NT2/D1 (cell line): ENCODE measurements at places on chromosomes 5 and 9.

- no peak for DNase-seq
These were observed 1.0 kb downstream of the BASP1 start for GRCh38 chr5:17218353-17219005.

GRCh38 chr5:1316588-1317340 lies 21.9 kb upstream of the TERT start:
- no peak for DNase-seq

GRCh38 chr9:89744730-89745129 lies 139.9 kb downstream of the GADD45G start:
- DNase-seq = no peak

GRCh38 chr9:112437406-112437805 lies 49.2 kb upstream of the KIAA1958 start:
- DNase-seq = no peak

- no peak for DNase-seq
These were observed 58.3 kb upstream of the PLPP1 start for GRCh38 chr5:55593115-55593472.

- no peak for DNase-seq
These were observed 201.3 kb upstream of the PUM3 start for GRCh38 chr9:3045153-3045552.

GRCh38 chr5:139925650-139926640 lies 117.2 kb downstream of the NRG2 start:
- DNase-seq = no peak

GRCh38 chr9:91790917-91791316 lies 159.1 kb downstream of the ROR2 start:
- no peak for DNase-seq

DNA sequence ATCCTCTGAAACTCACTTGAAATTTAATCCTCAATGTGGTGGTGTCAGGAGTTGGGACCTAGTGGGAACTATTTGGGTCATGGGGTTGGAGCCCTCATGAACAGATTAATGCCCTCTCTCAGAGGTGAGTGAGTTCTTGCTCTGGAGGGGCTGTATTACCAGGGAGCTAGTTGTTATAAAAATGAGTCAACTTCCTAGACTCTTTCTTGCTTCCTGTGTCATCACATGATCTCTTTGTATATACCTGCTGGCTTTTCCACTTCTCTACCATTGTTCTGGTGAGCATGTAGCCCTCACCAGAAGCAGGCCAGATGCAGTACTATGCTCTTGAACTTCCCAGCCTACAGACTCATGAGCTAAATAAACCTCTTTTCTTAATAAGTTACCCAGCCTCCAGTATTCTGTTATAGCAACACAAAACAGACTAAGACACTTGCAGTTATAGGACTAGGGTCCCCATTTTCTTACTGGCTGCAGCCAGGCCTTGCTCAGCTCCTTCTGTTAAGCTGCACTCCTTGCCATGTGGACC lies 127.5 kb downstream of the SUSD1 start:
- DNase-seq = no peak

DNA sequence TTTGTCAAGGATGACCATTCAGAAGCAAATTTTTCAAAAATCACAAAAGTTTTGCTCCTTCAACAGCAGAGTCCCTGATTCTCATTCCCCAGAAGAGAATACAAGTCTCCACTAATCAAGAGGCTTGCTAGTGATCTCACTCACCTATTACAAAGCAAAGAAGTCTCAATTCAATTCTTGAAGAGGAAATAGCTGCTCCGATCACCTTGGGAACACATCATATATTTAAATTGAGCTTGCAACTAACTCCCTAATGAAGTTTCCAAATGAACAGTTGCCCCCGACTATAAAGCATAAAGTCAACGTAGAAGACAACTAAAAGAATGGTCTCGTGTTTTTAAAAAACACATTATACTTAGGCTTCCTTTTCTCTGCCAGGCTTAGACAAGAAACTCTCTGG lies 1.6 kb downstream of the LIFR start:
- no peak for DNase-seq

DNA sequence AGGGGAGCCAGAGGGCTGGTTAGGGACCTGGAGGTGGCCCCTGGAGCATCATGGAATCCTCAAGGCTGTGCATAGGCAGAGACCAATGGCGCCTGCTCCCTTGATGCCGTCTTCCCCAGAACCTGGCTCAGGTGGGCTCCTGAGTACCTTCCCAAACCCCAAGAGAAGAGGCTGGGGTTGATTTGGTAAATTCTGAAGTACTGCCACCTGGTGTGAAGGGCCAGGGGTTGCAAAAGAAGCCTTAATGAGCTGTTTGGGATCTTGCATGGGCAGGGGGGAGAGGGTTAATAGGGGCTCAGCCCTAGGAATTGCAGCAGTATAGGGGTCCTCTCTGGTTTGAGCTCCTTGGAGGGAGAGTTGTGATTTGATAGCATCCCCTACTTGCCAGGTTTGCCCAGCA lies 52.1 kb downstream of the CYSTM1 start:
- DNase-seq = no peak

DNA sequence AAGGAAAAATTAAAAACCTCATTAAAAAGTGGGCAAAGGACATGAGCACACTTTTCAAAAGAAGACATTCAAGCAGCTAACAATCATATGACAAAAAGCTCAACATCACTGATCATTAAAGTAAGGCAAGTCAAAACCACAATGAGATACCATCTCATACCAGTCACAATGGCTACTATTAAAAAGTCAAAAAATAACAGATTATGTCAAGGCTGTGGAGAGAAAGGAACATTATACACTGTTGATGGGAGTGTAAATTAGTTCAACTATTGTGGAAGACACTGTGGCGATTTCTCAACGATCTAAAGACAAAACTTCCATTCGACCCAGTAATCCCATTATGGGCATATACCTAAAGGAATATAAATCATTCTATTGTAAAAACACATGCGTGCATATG lies 35.8 kb downstream of the HINT1 start:
- DNase-seq = no peak

DNA sequence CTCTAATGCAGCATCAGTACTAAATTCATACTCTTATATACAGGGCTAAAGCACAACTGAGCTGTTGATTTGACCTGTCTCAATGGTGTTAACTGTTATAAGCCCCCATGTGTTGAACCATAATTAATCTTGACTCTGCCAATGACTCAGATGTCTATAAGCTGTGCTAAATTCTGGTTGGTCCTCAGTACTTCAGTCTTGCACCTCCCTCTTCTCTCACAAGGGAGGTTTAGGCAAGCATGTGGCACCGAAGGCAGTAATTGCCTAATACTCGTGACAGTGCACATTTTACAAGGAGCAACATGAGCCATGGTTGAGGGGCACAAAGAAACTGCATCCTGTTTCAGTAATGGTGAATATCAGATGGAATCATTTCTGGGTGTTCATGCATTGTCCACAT lies 255.9 kb downstream of the TRPM3 start:
- no peak for DNase-seq

GRCh38 chr9:113176803-113177202 lies 26.0 kb downstream of the SLC31A2 start:
- no peak for DNase-seq

GRCh38 chr9:95383845-95384244 lies 66.3 kb upstream of the FANCC start:
- DNase-seq = no peak

GRCh38 chr9:14277244-14277643 lies 36.7 kb downstream of the NFIB start:
- no peak for DNase-seq

GRCh38 chr5:170021506-170021905 lies 41.2 kb upstream of the INSYN2B start:
- no peak for DNase-seq

DNA sequence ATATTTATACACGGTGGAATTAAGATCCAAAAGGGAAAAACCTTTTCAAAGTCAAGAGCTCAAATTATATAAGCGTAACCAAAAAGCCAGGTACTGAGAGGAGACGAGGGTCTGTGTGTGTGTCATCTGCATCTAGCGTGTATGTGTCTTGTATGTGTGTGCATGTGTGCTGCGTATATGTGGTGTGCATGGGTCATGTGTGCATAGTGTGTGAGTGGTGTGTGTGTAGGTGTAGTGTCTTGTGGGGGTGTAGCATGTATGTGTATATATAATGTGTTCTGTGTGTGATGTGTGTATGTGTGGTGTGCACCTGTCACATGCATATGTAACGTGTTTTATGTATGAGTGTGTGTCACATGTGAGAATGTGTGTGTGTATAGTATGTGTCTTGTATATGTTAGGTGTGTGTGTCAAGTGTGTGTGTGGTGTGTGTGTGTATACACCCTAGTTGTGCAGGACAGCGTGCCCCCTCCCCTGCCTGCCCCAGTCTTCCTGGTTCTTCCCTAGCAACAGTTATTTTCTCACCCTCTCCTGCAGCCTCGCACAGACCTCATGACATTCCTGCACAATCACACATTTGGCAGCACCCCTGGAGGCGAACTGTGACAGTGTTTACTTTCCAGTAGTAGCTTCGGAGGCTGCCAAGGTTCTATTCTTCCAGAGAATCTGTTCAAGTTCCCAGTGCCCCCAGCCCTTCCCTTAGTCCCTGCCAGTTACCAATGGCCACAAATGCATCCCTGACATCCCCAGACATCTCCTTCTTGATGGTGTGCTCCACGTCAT lies 27.1 kb upstream of the TNIP1 start:
- DNase-seq = no peak

DNA sequence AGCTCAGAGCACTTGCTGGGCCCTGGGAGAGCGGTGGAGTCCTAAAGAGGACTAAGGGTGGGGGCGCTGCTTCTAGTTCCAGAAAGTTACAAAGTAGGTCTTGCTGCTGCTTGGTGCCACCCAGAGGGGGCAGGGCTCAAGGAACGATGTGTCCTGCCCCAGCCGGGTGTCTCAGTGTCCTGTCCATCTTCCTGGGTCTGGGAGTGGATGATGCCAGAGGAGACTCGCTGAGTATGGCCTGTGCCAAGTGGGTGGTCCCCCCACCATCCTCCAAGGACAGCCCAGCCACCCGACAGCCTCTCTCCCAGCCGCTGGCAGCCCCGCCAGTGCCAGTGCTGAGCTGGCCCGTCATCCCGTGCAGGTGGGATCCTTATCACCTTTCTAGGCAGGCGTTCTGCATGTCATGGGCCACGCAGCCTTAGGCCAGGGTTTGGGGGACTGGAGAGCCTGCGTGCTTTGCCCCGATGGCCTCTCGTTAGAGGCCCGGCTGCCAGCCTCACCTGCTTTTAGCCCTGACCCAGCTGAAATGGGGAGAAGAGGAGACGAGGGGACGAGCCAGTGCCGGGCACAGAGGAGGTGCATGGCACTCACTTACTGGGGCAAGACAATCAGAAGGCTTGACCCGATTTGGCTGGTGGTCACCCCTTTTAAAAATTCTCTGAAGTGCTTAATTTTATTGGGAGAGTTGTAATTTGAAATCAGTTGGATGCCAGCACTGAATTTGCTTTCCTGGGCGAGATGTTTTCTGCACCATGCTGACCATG lies 5.6 kb downstream of the WNK2 start:
- no peak for DNase-seq

- no peak for DNase-seq
These were observed 107.6 kb downstream of the GRIA1 start for GRCh38 chr5:153598099-153598498.

GRCh38 chr9:69139596-69139995 lies 34.5 kb upstream of the TJP2 start:
- DNase-seq = no peak

GRCh38 chr5:39816866-39817265 lies 392.1 kb upstream of the DAB2 start:
- DNase-seq = no peak

- DNase-seq = no peak
These were observed 24.8 kb downstream of the ABLIM3 start for GRCh38 chr5:149166128-149166527.

DNA sequence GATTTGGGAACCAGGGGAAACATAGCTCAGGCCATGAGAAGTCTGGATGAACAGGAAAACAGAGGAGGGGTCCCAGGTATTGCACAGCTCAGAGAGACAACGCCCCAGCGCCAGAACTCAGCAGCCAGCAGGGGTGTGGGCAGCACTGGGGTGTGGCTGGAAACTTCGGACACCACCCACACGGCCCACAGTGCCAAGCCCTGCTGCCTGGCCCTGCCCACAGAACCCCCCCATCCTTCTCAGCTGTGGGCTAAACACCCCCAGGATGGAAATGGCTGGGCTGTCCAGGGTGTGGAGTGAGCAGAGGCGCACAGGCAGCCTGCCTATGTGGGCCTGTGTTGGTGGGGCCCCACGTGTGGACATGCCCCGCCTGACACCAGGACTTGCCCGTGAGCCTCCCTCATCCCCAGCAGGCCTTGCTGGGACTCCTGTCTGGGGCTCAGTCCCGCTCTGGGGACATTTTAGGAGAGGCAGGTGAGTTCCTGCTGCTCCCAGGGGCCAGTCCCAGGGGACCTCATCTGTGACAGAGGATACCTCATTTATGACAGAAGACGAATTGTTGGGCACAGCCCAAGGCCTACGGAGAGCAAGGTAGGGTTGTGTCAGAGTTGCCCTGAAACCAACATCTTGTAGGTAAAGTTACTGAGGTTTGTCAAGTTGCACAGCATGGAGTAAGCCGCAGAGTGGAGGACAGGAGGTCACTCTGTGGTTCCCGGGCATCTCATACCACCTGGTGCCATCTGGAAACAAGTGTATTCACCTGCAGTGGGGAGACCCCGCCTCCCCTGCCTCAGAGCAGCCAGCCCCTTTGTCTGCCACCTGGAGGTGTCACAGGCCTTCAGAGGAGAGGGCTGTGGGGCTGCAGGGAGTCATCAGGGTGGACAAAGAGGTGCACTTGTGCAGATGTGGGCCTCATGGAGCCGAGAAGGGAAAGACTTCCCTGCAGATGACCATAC lies 183.2 kb downstream of the AUH start:
- DNase-seq = no peak

DNA sequence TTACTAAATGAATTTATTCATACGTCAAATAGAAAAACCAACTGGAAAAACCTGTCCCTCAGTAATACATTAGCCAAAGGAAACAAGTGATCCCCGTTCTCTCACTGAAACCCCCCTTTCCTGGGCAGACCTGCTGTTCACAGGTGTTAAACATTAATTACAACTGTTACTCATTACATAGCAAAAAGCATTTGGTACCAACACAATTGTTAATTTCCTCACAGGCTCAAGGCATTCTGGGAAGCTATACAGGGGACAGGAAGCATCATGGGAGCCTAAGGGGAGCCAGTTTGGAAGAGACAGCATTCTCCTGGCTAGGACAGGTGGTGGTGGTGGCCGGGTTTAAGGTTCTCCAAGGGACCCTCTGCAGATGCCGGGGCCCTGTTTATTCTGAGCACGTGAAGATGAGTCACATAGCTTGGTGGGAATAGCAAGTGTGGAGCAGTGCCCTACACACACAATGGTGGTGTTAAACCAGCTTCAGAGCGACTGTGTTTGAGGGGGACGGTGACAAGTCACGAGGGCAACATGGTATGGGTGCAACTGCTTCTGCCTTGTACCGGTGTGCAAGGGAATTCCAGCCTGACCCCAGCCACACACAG lies 62.6 kb upstream of the SLC25A51 start:
- no peak for DNase-seq
